ENCODE measurements at places on chromosomes 1 and 21.

DNA sequence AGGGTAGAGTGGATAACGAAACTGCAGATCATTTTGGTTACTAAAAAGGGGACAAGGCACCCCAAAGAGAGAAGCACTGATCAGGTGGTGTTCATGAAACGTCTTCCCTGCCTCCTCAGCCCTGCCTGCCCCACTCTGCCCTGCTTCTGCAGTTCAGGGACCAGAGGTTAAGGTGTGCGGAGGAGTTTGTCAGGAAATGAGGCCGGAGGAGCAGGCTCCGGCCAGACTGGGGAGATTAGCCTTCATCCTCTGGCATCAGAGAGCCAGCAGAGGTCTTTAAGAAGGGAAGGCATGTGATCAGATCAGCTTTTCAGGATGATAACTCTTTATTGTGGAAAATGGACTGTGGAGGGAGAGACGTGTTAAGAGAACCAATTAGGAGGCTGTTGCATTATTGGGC lies 291.9 kb upstream of the NR5A2 start:
- DNase-seq, result no peak

DNA sequence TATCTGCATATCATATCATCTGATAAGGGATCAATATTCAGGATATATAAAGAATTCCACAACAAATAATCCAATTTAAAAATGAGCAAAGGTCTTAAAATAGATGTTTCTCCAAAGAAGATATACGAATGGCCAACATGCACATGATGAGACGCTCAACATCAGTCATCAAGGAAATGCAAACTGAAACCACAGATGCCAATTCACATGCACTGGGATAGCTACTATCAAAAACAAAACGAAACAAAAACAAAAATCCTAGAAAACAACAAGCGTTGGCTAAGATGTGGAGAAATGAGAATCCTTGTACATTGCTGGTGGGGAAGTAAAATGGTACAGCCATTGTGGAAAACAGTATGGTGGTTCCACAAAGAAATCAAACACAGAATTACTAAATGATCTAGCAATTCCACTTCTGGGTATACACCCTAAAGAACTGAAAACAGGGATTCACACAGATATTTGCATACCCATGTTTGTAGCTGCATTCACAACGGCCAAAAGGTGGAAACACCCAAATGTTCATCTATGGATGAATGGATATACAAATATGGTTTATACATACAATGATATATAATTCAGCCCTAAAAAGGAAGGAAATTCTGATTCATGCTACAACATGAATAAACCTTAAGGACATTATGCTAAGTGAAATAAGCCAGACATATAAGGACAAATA lies 79.4 kb downstream of the PCSK9 start:
- no peak for DNase-seq

- no peak for DNase-seq
Observed at GRCh38 chr1:6292102-6292501, 31.2 kb upstream of the GPR153 start.

DNA sequence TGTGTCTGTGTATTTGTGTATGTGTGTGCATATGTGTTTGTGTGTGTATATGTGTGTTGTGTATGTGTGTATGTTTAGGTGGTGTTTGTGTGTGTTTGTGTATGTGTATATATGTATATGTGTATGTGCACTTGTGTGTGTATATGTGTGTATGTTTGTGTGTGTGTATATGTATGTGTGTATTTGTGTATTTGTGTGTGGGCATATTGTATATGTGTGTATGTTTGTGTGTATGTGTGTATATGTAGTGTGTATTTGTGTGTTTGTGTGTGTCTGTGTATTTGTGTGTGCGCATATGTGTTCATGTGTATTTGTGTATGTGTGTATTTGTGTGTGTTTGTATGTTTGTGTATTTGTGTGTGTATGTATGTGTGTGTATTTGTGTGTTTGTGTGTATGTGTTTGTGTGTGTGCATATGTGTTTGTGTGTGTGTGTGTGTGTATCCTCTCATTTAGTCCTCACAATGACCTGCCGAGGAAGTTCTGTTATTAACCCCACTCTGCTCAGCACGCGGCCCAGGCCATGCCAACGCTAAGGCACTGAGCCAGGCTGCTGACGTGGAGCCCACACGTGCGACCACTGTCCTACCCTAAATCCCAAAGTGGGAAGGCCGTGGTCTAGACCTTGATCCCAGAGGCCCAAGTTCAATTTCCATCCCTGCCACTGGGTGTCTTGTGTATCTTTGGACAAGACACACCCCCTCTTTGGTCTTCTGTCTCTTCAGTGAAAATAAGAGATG lies 43.2 kb upstream of the TMEM51 start:
- DNase-seq, result no peak

- DNase-seq, result no peak
Observed at GRCh38 chr1:204723131-204723787, 37.7 kb upstream of the LRRN2 start.

GRCh38 chr1:240732390-240732789 lies 120.4 kb upstream of the GREM2 start:
- DNase-seq, result no peak

DNA sequence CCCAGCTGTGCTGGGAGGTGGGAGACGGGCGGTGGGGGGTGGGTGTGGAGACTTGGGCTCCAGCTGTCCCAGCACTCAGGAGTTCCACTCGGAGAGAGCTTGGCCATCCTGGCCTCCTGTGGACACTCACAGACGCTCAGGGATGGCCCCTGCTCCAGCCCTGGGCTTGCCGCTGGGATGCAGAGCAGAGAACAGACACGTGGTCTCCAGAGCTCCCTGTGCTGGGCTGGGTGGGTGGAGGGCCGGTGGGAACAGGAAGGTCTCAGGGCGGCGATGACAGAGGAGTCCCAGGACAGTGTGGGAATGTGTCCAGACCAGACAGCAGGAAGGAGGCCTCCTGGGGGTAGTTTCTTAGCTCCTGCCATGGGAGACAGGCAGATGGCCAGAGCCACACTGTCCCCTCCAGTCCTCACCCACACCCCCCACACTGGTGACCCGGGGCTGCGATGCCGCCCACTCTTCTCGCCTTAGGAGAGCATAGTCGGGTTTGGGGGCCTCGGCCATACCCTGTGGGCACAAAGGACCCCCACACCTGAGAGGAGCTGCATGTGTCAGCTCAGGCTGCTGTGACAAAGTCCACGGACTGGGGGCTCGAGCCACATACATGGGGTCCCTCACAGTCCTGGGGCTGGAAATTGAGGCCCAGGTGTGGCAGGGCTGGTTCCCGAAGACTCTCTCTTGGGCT lies 2.0 kb downstream of the KRTAP10-9 start:
- DNase-seq, result no peak

DNA sequence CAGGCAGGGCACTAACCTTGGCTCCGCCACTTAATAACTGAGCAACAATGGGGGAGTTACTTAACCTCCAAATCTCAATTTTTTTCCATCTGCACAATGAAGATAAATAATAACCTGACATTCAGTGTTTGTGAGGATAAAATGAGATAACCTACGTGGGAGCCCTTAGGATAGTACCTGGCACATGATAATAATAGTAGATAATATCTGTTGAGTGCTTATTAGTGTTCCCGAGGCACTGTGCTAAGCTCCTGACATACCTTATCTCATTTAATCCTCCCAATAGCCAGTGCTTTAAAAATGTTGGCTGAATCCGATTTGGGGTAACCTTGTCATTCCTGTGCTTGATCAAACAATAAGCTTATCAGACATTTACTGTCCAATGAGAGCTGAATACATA lies 128.7 kb upstream of the UBE2U start:
- no peak for DNase-seq

DNA sequence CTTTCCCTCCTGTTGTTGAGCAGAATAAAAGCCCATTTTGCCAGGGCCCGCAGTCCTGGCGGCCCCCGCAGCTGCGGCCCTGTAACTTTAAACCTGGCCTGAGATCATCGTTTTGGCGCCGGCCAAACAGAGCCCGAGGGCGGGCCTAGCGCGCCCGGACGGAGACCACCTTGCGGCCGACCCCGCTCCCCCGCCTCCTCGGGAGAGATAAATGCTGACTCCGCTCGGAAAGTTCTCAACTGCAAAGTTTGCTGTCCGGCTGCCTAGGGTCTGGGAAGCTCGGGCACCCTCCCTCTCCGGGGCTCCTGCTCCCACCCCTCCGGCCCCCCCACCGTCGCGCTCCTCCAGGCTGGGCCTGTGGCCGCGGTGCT lies at the start of gene PDPN:
Gene PDPN (plus strand): TSS at position 238 of the 371 bp plus-strand sequence. CDS start 202 bp downstream, outside the sequence.
- DNase-seq, result no peak

GRCh38 chr1:223041481-223041880 lies 101.6 kb downstream of the TLR5 start:
- no peak for DNase-seq

DNA sequence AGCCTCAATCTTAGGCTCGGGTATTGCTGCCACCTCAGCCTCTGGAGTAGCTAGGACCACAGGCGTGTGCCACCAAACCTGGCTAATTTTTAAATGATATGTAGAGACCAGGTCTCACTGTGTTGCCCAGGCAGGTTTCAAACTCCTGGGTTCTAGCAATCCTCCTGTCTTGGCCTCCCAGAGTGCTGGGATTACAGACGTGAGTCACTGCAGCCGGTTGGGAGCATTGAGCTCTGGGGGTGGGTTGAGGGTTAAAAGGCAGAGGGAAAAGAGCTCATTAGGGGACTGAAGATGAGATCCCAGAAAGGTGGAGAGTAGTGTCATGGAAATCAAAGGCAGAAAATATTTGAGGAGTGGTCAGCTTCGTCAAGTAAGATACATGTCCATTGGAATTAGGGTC lies 7.1 kb downstream of the RAD54L start:
- no peak for DNase-seq

DNA sequence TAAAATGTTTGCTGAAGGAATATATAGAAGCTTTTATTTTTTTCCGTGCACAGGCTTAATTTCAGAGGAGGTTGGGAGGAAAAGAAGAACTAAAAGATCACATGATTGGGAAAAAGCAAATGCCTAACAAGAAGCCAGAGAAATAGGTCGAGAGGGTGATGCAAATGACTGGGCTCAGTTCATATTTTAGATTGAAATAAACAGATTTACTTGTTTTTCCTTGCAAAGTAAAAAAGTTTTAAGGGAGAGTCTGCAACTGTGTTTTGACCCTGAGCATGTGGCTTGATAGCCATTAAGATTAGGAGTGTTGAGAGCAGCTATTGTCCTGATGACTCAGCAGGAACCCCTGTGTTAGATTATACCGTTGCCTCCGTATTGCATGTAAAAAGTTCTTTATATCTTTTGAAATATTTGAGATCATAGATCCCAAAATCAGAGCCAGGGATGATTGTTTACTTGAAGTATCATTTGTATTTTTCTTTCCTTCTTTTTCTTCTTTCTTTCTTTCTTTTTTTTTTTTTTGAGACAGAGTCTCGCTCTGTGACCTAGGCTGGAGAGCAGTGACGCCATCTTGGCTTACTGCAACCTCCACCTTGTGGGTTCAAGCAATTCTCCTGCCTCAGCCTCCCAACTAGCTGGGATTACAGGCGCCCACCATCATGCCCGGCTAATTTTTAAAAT lies 20.2 kb downstream of the CLIC4 start:
- no peak for DNase-seq

DNA sequence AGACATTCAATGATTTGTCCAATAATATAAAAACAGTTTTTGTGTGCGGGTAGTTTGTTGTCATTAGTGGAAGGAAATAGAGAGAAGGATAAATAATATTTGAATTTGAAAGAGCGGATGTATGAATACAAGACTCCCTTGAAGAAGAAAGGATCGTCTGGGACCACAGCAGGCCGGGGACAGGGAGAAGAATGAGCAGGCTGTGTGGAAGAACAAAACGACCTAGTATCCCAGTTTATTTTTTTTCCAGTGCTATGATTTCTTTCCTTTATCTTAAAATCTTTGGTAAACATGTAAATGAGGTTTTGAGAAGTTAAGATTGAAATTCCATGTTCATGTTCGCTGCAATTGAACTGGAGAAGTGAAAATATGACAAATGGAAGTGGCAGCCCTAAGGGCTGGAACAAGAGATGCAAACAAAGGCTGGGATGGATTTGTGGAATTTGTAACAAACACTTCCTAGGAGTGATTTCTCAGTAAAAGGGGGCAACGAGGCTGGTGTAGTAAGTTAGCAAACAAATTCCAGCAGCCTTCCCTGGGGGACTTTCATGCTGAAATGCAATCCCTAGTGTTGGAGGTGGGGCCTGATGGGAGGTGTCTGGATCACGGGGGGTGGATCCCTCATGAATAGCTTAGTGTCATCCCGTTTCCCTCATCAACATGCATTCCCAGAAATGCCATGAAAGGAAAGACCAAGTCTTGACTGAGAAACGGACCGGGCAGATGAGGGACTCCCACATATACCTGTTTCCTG lies 10.2 kb upstream of the IFI16 start:
- no peak for DNase-seq

DNA sequence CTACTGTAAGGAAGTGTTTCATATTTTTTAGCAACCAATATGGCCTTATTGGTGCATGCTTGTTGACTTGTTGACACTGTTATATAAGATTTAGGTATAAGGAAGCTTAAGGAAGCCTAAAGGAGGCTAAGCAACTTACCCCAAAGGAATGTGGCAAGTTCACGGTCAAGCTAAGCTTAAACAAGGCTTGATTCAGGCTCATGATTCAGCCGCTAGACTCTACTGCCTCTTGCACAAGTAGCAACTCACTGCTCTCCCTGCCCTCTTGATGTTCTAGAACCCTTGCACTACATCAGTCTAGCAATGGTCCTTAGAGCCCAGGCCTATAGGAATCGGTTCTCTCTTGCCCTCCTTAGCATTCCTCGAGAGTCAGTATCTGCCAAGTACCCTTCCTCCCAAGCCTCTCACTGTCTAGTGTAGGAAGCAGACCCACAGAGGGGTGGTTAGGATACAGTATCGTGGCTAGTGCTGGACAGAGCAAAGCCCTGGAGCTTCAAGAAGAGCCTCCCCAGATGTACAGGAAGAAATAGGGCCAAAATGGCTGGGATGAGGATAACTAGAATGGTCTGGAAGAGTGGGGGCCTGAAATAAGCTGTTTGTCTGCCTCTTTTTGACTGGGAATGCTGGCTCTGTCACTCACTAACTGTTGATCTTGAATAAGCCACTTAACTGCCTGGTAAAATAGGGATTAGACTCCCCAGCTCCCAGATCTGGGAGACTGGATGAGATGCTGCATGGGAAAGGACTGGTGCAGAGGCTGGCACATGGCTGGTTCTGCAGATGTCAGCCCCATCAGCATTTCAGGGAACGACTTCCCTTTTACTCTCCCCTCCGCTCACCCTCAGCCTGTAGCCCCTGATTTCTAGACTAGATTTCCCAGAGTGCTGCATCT lies 122.2 kb downstream of the NAV1 start:
- DNase-seq, result no peak

GRCh38 chr1:245126530-245126929 lies 28.3 kb upstream of the KIF26B start:
- no peak for DNase-seq

DNA sequence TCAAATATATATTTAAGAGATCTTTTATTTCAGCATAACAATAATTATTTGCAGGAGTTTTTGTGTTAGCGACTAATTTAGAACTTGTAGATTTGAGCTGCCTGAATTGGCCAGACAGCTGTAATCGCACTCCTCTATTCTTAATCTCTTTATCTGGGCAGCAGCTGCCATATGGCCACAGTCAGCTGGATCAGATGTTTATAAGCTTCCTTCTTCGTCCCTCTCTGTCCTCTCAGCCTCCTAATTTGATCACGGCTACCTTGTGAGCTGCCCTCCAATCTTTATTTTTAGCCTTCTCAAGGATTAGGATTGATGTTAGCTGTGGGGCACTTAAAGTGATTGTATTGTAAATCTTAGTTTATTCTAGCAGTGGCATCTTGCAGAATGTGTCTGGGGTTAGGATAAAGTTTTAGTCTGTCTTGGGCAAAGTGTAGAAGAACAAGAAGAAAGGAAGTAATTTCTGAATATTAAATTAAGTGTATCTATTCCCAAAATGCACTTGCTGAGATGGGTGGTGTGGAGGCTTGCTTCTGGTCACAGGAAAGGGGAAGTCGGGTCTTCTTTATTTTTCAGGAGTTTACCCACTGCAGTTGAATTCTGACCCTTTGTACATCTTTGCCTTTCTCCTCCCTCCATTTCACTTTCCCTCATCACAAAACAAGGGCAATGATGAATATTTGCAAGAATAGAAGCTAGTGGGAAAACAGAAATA lies 1.1 kb downstream of the ZBTB18 start:
- DNase-seq, result no peak

All from GM18507 (cell line).